Immature natural killer cell (primary cell): ENCODE measurements at places on chromosomes 4 and X.

DNA sequence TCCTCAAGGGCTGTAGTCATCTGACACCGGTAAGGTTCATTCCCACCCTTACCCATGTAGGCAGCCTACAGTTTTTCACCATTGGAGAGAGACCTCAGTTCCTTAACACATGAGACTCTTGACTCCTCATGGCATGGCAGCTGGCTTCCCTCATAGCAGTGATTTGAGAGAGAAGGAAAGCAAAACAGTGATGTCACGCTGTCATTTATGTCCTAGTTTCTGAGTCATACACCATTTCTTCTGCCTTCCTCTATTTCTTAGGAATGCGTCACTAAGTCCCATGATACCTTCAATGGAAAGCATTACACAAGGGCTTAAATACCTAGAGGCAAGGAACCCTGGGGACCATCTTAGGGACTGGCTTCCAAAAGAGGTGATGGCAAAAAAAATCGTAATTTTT, 226.1 kb downstream of the SPCS3 start:
- DNase-seq = no peak

DNA sequence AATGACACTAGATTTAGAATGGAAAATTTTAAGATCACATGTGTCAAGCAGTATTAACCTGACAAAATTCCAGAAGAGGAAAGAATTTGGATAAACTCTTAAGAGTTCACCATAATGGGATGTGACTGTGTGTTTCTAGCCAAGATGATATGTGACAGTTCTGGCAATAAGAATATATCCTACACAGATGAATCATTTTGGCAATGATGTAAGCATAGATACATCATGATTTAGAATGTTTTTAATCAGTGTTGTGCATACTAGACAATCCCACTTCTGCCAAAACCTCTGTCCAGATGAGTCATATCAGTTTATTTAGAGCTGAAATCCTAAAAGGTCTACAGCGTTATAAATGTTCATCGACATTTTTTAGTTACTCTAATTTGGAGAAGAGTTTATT, 48.8 kb downstream of the PTCHD1 start:
- DNase-seq = no peak

DNA sequence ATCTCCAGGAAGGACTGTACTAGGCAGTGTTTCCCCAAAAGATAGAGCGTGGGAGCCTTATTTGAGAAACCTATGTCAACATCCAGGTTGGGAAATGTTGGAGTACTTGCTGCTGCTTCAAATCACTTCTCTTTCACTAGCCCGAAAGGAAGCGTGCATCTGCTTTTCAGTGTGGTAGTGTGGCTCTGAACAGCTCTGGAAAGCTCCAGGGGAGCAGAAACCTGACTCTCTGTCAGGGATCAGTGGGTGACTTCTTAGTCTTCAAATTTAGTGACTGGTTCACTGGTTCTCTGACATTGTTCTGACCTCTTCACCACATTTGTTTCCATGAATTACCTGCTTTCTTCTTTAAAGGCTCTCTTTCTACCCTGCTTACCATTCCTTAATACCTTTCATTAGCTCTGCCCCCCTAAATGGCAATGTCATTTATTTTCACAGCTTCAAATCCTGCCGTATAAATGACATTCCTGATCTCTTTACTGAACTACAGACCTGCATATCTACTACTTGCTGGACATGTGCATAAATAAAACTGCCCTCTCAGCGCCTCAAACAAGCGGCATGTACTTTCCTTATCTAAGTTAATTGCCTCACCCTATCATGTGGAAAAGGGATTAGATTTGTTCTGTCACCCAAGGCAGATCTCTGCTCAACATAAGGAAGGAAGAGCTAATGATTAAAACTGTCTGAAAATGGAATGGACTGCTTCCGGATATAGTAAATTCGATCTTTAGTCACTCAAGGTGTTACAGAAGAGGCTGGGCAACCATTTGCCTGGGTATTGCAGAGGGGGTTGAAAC, 37.0 kb downstream of the DLG3 start:
- DNase-seq = no peak

GRCh38 chrX:46953597-46953996, 41.4 kb downstream of the JADE3 start:
- DNase-seq = no peak

- DNase-seq = no peak
Observed at GRCh38 chr4:3868211-3869173, 102.3 kb downstream of the ADRA2C start.

DNA sequence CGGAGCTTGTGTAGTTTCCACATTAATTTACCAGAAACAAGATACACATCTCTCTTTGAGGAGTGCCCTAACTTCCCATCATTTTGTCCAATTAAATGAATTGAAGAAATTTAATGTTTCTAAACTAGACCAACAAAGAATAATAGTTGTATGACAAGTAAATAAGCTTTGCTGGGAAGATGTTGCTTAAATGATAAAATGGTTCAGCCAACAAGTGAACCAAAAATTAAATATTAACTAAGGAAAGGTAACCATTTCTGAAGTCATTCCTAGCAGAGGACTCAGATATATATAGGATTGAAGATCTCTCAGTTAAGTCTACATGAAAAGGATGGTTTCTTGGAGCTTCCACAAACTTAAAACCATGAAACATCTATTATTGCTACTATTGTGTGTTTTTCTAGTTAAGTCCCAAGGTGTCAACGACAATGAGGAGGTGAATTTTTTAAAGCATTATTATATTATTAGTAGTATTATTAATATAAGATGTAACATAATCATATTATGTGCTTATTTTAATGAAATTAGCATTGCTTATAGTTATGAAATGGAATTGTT, at the start of gene FGB:
Gene FGB, plus strand, starts transcription at position 315 of the 558 bp plus-strand sequence. Its CDS starts 8 bp downstream, at position 323.
- no peak for DNase-seq

- no peak for DNase-seq
Observed at GRCh38 chr4:88429401-88429800, 27.5 kb upstream of the HERC5 start.

GRCh38 chr4:183610033-183610432, 49.0 kb downstream of the RWDD4 start:
- DNase-seq = no peak

GRCh38 chr4:57090079-57090478, 20.1 kb downstream of the IGFBP7 start:
- no peak for DNase-seq

GRCh38 chr4:138655985-138656384, 359.6 kb upstream of the NOCT start:
- DNase-seq = no peak

GRCh38 chr4:36609661-36610060, 328.2 kb downstream of the DTHD1 start:
- no peak for DNase-seq

- DNase-seq = no peak
Observed at GRCh38 chrX:2974961-2975360, 31.4 kb upstream of the ARSH start.

- DNase-seq = no peak
Observed at GRCh38 chrX:153635788-153636668, 11.0 kb upstream of the DUSP9 start.

GRCh38 chr4:118879409-118879808, 9.2 kb upstream of the SYNPO2 start:
- DNase-seq = no peak

DNA sequence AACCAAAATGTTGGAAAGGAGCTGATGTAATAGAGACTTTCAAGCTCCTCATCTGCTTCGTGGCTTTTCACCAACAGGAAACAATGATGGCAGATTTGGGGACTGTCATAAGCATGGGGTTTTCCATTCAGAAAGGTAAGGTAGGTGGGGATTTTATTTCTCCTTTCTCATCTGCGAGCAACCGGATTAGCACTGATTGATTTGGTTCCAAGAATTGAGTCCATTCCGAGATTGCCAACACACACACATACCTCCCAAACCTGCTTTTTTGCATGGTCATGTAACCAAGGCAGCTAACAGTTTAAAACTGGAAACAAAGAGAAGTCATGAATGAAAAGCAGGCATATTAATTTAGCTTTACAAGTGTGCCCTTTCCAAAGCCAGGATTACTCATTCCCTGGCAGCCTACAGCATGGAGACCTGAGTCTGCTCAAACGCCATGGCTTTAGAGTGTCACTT, 63.0 kb upstream of the LNX1 start:
- DNase-seq = no peak

GRCh38 chr4:3827616-3828492, 61.7 kb downstream of the ADRA2C start:
- no peak for DNase-seq

DNA sequence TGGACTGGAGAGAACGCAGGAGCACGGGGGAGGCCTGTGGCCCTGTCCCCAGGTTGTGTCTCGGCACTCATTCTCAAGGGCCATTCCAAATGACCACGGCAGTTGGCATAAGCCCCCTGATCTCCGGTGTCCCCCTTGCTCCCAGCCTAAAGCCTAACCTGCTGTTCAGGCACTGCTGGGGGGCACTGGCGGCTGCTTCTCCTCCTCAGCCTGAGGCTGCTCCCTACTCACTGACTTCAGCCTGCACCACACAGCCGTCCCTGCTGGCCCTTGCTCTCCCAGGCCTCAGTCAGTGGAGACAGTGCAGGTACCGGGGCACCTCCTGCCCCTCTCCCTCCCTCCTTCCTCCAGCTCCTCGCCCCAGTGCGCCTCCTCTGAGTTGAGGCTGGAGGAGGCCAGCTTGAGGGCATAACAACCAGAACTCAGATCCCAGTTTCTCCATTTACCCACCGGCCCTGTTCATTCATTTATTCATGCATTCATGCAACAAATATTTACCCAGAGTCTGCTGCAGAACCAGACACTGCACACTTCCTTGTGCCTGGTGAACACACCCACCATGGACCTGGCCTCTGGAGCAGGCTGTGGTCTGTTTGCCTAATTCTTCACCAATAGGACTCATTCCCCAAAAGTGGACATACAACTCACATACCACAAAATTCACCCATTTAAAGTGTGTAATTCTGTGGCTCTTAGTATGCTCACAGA, 65.0 kb downstream of the CPZ start:
- DNase-seq = no peak

- DNase-seq = no peak
Observed at GRCh38 chr4:55609393-55609866, 17.4 kb upstream of the PDCL2 start.

DNA sequence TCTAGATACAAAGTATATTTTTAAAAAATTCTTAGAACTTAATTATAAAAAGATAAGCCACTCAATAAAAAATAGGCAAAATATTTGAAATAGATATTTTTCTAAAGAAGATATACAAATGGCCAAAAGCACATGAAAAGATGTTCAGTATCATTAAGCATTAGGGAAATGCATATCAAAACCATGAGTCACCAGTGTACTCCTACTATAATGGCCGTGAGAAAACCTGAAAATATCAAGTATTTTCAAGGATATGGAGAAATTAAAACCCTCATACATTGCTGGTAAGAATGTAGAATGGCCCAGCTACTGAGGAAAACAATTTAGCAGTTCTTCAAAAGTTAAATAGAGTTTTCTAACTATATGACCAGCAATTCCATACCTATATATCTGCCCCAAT, 337.9 kb downstream of the CAMK2D start:
- no peak for DNase-seq

GRCh38 chr4:47824840-47825239, 13.0 kb downstream of the CORIN start:
- DNase-seq = no peak

GRCh38 chrX:32745323-32745722, 466.0 kb downstream of the DMD start:
- DNase-seq = no peak

DNA sequence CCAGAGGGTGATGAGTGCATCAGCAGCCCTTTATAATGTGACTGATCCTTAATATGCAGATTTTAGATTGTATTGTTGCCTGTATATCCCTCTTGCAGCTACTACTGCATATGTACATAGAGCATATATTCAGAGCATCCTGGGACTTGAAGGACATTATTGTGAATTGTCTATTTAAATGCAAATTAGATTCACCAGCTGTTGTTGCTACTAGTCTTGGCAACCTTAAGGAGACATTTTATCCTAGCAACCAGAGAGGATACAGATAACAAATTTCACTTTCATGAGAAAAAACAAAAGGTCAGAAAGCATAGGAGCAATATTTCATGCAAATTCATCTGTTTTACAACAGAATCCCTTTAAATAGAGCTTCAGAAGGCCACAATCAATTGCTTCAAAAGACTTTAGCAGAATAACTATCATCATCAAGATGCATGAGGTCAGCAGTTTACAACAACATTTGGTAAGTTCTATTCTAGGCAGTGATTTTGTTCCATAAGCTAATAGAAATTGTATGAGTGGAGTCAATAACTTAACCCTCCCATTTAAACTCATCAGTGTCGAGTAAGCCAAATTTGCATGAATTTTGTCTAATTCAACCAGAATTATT, 148.6 kb downstream of the GC start:
- no peak for DNase-seq

GRCh38 chr4:17523662-17524061, 8.7 kb downstream of the CLRN2 start:
- DNase-seq = no peak

DNA sequence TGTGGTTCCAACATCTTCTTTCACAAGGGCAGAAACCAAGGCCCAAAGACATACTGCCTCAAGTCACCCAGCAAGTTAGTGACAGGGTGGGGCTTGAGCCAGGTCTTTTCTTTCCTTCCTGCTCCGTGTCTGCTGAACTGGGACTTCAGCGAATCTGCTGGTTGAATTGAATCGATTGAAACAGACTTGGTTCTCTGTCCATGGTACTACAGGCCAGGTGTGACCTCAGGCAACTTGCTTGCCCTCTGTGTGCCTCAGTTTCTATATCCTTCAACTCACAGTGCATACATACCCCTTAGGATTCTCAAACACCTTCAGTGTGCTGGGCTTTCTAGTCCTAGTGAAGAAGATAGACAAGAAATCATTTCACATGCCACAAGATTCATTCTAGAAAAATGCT, 2.0 kb upstream of the ABLIM2 start:
- DNase-seq = no peak
